Colonic mucosa (tissue), 4 donors: ENCODE measurements at places on chromosomes 5 and 9. TPM values are rescaled to one million over a fixed set of nuclear protein-coding genes. Genes with fewer than 3 reads are reported as not detected.
A peak's percentile ranks its signal among the peaks of the same experiment; 100 is the strongest.

- H3K4me1 ChIP-seq: no peaks in the 10 kb centered on the region
- no peak overlapping the region for H3K27ac ChIP-seq
- no peak for DNase-seq
- no peaks in the 10 kb centered on the region for H3K27me3 ChIP-seq
These were observed 39.3 kb downstream of the NR2F1 start for GRCh38 chr5:93622240-93622885.

DNA sequence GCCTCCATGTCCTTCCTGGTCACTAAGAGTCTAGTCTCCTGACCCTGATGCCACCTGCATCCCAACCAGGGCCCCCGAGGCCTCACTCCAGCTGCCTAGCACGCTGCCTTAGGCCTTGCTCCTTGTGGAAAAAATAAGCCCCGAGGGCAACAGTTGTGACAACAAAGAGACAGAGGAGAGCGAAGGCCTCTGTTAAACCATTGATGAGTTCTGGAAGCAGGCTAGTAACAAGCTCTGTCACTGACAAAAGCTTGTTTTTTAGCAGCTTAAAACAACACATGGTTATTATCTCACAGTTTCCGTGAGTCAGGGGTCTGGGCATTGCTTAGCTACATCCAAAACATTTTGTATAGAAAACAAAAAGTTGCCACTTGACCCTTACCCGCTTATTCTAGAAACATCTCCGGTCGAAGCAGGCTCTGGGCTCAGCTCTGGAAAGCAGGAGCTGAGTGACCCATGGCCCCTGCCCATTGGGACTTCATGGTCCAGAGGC, 48.2 kb upstream of the TBC1D2 start:
- DNase-seq: no peak
- no peak overlapping the region for H3K4me3 ChIP-seq
- H3K27ac ChIP-seq: no peak overlapping the region
- H3K36me3 ChIP-seq: no peaks in the 10 kb centered on the region

- no peak overlapping the region for H3K27ac ChIP-seq
- H3K27me3 ChIP-seq: no peaks in the 10 kb centered on the region
- no peak for DNase-seq
These were observed 180.3 kb downstream of the C9orf152 start for GRCh38 chr9:110027671-110028081.

- H3K4me3 ChIP-seq: no peak overlapping the region
- H3K36me3 ChIP-seq: no peaks in the 10 kb centered on the region
- no peak for DNase-seq
- H3K27ac ChIP-seq: no peak overlapping the region
- H3K27me3 ChIP-seq: no peaks in the 10 kb centered on the region
- no peaks in the 10 kb centered on the region for H3K4me1 ChIP-seq
These were observed 144.9 kb downstream of the PRKACG start for GRCh38 chr9:68869022-68869421.

GRCh38 chr5:118247458-118247857, 740.9 kb downstream of the DTWD2 start:
- H3K4me1 ChIP-seq: no peaks in the 10 kb centered on the region
- H3K4me3 ChIP-seq: no peak overlapping the region
- H3K27me3 ChIP-seq: no peaks in the 10 kb centered on the region
- no peaks in the 10 kb centered on the region for H3K36me3 ChIP-seq

- H3K4me3 ChIP-seq: no peak overlapping the region
- H3K4me1 ChIP-seq: peaks cover 6% of the 10 kb centered on the region
- no peak overlapping the region for H3K27ac ChIP-seq
- no peaks in the 10 kb centered on the region for H3K27me3 ChIP-seq
- H3K36me3 ChIP-seq: no peaks in the 10 kb centered on the region
These were observed 42.2 kb downstream of the PTTG1 start for GRCh38 chr5:160463740-160464465.

GRCh38 chr5:180830253-180831138, 27.9 kb upstream of the MGAT1 start:
- DNase-seq: peak; percentile 74
- no peaks in the 10 kb centered on the region for H3K4me1 ChIP-seq
- H3K36me3 ChIP-seq: no peaks in the 10 kb centered on the region
- no peaks in the 10 kb centered on the region for H3K27me3 ChIP-seq
- H3K27ac ChIP-seq: peak overlapping the region; percentile 98

DNA sequence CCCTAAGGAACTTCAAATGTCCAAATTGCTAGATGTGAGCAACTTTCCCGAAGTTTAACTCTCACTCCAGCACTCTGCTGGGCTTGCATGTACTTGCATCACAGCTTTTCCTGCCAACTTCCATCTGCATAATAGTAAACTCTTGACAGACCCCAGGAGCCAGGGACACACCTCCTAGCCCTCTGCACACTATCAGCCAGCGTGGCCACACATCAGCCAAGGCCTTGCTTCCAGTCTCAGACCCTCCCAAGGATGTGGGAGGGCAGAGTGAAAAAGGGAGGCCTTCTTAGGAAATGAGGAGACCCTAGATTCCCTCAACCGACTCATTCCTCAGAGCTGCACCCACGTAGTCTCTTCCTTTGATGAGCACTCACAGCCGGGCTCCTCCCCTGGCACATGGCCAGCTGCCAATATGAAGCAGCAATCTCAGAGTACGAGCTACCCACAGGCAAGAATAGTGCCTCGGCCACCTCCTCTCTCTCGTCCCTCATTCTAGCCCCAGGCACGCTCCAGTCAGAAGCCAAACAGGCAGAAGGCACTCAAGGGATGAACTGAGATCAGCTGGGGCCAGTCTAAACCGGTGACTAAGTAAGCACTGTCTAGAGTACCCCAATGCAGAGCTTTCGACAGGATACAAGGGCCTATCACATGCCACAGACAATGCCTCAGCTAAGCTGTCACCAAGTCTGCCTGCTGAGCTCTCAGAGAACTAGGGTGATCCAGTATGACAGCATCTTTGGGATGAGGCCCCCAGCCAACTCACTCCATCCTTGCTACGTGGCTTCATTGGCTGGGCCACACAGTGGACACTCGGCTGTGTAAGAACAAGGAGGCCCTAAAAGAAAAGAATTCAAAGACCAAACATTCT, 2.3 kb downstream of the P4HA2 start:
- no peaks in the 10 kb centered on the region for H3K27me3 ChIP-seq
- H3K4me3 ChIP-seq: no peak overlapping the region

DNA sequence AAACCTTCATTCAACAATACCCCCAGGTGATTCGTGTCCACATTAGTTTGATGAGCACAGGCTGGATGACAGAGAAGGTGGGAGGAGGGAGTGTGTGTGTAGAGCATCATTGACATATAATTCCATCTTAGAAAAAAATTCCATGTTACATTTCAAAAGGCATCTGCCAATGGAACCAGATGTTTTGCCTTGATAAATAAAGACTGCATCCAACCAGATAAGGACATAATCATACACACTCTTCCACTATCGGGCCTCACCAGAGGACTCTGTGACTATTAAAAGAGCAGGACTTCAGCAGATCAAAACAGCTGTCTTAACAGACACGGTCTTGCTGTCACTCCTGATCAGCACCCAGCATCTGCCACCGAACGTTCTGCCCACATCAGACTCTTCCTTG, 96.4 kb upstream of the SPIN1 start:
- H3K4me3 ChIP-seq: no peak overlapping the region
- no peak for DNase-seq
- no peaks in the 10 kb centered on the region for H3K4me1 ChIP-seq
- no peak overlapping the region for H3K27ac ChIP-seq

- no peak overlapping the region for H3K27ac ChIP-seq
- no peak overlapping the region for H3K4me3 ChIP-seq
- peak; percentile 41 for DNase-seq
- H3K36me3 ChIP-seq: no peaks in the 10 kb centered on the region
These were observed 47.0 kb upstream of the PLIN2 start for GRCh38 chr9:19174127-19174912.

DNA sequence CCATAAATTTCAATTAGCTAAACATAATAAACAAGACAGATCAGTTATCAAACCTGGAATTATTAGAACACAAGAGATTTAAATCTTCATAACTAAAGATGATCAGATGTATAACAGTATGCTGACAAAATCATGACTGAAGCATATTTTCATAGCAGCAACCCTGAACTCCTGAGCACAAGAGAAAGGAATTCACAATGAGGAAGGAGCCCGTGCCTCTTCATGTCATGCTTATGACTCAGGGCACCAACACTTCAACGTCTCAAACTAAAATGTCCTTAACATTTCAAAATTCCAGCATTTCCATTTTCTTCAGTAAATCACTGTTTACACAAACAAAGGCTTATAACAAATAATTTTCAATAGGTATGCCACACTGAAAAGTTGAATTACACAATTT, 6.7 kb downstream of the AP3B1 start:
- no peak for DNase-seq
- no peaks in the 10 kb centered on the region for H3K4me1 ChIP-seq
- H3K27ac ChIP-seq: no peak overlapping the region
- H3K4me3 ChIP-seq: no peak overlapping the region
- H3K36me3 ChIP-seq: no peaks in the 10 kb centered on the region
- no peaks in the 10 kb centered on the region for H3K27me3 ChIP-seq

DNA sequence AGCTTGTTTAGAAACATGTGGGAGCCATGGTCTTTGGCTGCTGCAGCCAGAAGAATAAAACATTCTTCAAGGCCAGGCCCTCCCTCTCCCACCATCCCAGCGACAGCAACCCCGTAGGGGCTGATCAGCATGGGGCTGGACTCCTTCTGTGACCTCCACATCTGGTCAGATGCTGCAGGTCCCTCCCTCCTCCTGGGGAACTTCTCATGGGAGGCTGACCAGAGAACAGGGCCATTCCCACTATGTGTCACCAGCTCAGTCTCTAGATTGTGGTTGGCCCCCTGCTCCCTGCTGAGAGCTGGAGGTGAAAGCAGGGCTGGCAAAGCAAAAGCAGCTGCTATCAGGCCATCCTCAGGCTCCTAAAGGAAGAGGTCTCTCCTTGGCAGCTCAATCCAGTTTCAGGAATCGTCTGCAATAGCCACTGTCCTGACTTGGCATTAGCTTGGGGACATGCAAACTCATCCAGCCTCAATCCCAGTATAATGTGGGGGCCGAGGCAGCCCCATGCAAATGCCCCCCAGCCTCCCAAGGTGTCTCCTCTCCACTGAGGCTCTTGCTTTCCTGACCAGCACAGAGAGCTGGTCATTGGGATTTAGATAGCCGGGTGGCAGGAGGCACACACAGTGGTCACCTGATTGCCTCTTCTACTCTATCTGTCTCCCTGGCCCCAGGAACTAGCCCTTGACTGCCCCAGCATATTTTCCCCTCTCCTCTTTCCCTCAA, 81.5 kb downstream of the NRG2 start:
- H3K4me1 ChIP-seq: no peaks in the 10 kb centered on the region
- H3K27ac ChIP-seq: no peak overlapping the region
- no peaks in the 10 kb centered on the region for H3K36me3 ChIP-seq
- no peak overlapping the region for H3K4me3 ChIP-seq
- H3K27me3 ChIP-seq: no peaks in the 10 kb centered on the region
- DNase-seq: no peak

RFESD gene
- 0.89 TPM for total RNA-seq

ROR2 gene
- total RNA-seq: 9.1 TPM

TAF1L gene
- not detected for total RNA-seq

NEUROG1 gene
- not detected for total RNA-seq
